GM12865 (cell line): ENCODE measurements at places on chromosomes 3 and 15.

- peak; percentile 35 for DNase-seq
Observed at GRCh38 chr3:111238885-111239284, 167.3 kb downstream of the NECTIN3 start.

DNA sequence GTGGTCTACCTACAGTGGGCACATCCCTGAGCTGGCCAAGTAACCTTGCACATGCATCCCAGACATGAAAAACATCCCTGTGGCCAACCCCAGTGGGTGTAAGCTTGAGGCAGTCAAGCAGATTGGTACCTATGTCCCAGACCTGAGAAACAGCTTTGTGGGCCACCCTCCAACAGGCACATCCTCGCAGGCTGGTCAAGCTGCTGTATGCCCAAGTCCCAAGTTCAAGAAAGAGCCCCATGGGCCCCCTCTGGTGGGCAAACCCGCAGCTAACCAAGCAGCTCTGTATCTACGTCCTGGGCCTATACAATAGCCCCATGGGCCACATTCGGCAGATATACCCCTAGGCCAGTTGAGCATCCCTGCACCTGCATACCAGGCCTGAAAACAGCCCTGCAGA, 186.3 kb upstream of the GPR149 start:
- DNase-seq = peak; percentile 1

DNA sequence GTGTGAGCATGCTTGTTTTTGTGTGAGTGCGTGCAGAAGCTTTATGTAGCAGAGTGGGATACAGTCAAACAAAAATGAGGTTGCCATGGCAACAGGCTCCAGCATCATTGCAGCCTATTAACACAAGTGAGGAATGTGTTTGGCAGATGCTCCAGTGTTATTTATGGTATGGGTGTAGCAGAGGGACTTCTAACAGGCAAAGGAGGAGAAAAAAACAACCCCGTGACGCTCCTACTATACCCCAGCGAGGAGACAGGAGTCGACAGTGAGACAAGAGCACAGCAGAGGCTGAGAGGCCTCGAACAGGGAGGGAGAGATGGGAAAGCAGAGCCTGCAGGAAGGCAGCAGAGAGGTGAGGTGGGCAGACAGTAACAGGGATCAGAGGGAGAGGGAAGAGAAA, 4.9 kb downstream of the ADCY5 start:
- DNase-seq = no peak

DNA sequence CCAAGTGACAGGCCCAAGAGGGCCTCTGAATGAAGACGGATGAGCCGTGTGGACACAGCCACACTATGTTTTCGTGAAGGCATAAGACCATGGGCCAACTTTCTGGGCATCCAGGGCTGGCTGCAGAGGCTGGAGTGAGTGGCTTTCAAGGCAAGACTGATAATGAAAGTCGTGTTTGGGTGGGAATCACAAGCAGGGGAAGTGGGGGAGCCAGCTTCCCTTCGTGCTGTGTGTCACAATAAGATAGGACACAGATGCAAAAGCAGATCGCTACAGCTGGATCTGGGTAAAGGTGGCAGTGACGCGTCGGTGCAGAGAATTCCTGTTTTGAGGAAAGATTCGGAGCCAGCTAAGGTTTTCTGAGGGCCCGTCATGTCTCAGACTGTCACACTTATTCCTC, 309.8 kb upstream of the CTDSPL start:
- no peak for DNase-seq

- no peak for DNase-seq
Observed at GRCh38 chr3:58005669-58006068, 2.6 kb upstream of the FLNB start.

DNA sequence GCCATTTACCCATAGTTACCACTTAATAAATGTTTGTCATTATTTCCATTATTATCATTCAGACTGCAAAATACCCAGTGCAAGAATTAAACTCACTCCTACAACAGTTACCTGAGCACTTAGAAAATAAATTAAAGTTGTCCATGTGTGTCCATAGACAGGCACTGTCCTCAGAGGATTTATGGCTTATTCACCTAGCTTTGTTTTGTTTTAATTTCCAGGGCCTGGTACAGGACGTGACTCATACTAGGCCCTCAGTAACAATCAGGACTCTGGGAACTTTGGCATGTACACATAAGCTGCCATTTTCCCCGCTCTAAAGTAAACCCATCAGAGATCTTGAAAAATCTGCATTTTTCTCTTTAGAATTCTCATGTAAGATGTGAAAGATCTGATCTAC, 458.5 kb upstream of the ARRDC4 start:
- no peak for DNase-seq

DNA sequence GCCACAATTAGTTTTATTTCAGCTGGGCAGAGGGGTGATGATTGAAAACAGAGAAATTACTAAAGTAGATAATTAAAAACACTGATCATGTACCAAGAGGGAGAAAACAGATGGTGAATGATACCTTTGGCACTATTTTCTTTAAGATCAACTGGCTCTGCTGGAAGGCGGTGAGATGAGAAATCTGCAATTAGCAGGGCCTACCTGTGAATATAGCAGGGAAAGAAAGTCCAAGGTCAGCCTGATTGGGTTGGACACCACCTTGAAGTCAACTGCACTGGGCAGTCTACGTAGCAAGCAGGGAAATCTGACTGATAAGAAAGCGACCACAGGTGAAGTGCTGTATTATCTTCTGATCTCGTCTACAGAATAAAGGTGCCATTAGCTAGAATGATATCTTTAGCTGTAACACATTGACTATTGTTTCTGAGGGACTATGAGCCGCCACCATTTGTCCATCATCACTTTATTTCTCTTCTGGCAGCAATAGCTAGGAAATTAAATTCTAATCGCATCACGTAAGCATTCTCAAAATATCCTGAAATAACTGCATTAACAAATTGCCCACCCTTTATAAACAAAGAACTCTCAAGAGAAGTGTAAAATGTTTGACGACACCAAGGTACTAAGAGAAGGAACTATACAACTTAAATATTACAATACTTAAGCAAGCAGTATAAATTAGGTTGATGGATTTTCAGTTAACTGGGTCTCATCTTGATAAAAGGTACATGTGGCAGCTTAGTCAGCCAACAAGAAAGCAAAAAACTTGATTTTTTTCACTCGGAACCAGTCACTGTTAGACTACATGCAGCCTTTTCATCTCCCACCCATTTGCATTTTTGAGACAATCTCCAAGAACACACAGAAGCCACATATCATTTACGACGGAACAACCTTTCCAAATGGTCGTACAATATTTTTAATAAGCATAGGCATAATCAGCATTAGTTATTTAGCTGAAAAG, 1.3 kb downstream of the NEDD4 start:
- no peak for DNase-seq

GRCh38 chr15:81758818-81759284, 287.0 kb downstream of the MEX3B start:
- DNase-seq = no peak

GRCh38 chr15:68700455-68701123, 120.1 kb downstream of the ANP32A start:
- no peak for DNase-seq

- DNase-seq = no peak
Observed at GRCh38 chr3:34687671-34688070, 889.2 kb downstream of the PDCD6IP start.

- DNase-seq = peak; percentile 23
Observed at GRCh38 chr3:152026033-152026556, 152.7 kb downstream of the SUCNR1 start.

DNA sequence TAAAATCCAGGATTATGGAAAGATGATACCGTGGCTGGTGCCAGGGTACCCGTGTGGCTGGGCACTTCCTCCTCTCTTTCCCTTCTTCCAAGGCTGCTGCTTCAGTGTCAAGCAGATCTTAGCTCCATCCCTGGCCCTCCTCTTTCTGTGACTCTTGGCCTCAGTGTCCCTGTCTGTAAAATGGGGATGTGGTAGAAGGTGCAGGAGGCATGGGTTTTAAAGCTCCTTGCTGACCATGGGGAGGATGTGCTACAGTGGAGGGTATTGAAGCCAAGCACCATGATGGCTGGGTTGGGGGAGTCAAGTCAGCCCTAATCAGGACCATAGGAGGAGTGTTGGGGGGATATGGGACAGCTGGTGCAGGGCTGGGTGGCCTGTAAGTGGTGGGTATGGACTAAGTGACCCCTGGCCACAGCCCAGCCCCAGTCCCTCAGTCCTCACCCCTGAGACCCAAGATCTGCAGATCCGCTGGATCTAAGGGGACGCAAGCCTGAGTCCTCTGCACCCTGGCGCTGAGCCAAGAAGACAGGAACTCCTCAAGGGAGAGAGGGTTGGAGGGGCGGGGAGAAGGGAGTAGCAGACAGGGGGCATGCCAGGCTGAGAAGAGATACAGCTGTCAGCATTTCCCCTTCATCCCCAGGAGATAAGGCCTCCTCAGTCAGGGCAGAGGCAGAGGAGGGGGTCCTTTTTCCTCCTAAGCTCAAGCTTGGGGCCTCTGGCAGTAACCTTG, 12.0 kb downstream of the PTH1R start:
- DNase-seq = no peak

DNA sequence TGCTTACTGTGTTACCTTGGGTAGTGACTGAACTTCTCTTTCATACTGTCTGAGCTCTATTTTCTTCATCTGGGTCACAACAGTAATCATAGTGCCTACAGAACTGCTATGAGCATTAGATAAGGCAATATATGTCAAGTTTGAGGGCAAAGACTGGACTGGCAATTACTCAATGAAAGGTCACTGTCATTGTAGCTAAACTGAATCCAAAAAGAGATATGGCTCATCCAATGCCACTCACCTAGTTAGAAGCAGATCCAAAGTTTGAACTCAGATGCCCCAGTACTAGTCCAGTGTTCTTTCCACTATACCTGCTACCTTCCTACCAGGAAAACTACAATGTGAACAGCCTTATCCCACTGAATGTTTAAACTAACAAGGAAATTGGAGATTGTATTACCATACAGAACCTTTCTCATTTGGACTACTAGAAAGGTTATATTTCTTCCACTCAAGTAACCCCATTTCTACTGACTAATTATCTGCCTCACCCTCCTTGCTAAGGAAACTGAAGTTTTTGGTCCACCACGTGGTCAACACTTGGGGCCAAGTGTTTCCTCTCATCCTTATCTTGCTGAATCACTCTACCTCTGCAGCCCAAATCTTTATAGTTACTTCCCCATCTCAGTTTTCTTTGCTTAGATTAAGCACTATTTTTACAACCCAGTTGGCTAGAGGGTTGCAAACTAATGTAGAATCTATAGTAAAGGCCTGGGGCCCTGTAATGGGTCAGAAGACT, 202.3 kb upstream of the LPP start:
- no peak for DNase-seq

DNA sequence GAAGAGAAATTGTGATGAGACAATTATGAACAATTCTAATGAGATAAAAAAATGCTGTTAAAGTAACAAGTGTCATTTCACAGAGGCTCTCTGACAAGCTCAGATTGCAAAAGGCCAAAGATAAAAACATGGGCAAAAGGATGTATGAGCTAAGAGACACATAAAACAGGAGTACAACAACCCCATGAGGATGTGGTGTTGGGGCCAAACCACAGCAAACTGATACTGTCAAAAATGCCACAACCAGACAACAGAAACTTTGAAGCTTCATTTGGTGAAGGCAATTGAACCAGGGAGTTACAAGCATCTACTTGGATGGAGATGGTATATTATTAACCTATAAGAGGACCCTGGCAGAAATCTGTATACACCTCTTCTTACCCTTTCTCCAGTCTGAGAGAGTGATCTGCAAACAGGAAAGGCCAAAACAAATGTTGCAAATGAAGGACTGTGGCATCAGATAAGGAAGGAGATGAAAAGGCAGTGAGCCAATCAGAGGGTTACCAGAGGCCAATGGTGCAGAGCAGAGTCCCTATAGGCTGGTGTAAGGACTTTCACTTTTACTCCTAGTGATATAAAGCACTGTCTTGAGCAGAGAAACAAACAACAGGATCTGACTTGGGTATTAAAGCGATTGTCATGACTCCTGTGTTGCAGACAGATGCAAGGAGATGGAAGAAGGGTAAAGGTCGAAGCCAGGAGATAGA, 659.0 kb downstream of the NTRK3 start:
- no peak for DNase-seq

- no peak for DNase-seq
Observed at GRCh38 chr15:40984964-40985363, 31.7 kb downstream of the CHAC1 start.

DNA sequence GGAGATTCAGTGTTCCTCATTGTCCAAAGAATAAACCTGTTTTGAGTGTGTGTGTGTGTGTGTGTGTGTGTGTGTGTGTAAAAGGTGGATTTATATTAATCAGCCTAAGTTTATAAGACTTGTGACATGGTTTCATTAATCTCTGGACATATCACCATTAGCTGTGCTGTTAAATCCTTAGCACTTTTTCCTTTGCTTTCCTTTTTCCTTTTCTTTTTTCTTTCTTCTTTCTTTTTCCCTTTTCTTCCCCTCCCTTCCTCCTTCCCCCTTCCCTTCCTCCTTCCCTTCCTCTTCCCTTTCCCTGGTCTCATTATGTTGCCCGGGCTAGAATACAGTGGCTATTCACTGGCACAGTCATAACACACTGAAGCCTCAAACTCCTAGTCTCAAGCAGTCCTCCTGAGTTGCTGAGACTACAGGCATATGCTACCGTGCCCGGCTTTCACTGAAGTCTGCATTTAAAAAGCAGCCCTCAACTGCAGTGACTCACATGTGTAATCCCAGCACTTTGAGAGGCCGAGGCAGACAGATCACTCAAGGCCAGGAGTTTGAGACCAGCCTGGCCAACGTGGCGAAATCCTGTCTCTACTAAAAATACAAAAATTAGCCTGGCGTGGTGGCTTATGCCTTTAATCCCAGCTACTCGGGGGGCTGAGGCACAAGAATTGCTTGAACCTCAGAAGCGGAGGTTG, 28.6 kb upstream of the ITPKA start:
- no peak for DNase-seq

DNA sequence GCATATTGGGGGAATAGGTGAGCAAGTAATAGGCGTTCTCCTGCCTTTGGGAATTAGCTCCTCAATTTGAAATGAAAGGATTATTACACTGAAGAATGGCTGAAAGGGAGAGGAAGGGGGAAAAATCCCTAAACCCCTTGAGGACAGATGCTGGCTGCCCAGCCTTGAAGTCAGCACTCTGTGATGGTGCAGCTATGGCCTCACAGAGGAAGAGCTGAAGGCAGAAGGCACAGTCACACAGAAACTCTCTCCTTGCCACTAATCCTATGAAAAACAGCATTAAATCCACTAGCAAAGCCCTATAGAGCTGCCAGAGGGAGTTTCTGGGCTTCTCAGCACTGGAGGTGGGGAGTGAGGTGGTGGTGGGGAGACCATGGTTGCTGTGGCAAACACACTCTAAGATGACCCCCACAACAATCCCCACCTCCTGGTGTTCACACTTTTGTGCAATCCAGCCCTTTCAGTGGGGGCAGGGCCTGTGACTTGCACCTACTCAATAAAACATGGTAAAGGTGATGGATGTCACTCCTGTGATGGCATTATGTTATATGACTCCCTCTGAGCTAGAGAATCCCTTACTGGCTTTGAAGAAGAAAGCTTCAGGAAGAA, 101.2 kb downstream of the RFTN1 start:
- DNase-seq = no peak

- DNase-seq = no peak
Observed at GRCh38 chr3:52143616-52144015, 10.6 kb downstream of the POC1A start.

DNA sequence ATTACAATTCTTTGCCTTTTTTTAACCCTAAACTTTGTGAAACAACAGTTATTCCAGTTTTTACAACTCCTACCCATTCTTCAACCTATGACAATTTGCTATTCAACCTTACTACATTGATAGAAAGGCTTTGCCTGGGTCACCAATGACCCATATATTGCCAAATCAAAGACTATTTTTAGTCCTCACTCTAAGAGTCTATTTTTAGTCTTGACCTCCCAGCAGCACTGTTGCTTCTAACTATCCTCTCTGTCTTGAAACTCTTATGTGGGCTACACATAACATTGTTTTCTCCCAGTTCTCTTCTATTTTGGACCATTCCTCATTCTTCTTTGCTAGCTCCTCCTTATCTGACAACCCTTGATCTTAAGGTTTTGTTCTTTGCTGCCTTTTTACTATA, 71.4 kb downstream of the C3orf80 start:
- no peak for DNase-seq
